ENCODE measurements at places on chromosomes 2 and 18.

- DNase-seq, result no peak
Measured at GRCh38 chr2:6995391-6996097, 78.3 kb downstream of the RNF144A start.

DNA sequence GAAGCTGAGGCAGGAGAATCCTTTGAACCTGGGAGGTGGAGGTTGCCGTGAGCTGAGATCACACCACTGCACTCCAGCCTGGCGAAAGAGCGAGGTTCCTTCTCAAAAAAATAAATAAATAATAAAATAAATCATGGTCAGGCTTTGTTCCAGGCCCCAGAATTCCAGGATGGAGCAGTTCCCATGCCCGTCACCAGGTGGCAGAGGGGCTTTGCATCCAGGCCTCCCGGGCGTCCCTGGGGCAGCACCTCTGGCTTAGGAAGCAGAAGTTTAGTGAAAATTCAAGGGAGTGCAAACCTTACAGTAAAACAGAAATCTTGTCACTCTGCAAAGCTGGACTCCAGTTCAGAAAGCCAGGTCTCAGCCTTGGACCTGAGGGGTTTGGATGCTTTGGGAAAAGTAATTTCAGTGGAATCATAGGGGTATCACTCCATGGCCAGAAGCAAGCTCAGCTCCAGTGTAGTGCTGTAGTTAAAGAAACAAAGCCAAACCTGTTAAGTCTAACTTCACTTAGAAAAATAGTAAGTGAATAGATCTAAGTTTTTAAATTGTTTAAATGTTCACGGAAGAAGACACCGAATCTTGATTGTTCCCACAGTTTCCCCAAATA is 512.7 kb downstream of the CMPK2 start:
- DNase-seq, result peak; percentile 18

DNA sequence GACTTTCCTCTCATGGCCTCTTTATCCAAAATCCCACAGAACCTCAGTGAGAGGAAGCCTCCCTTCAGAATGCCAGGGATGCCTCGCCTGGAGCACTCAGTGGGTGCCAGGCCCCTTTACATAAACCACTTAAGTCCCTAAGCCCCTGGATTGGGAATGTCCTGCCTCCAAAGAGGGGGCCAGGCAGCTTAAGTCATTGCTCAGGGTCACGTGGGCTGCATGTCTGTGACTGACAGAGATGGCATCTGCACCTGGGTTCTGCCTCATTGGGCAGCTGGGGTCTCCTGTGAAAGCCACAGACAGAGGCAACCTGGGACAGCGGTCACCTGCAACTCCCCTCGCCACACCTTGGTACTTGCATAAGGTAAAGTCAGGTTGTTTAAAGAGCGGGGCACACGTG is 93.5 kb downstream of the MYT1L start:
- no peak for DNase-seq

- no peak for DNase-seq
Measured at GRCh38 chr2:289362-290089, 1.6 kb upstream of the ALKAL2 start.

DNA sequence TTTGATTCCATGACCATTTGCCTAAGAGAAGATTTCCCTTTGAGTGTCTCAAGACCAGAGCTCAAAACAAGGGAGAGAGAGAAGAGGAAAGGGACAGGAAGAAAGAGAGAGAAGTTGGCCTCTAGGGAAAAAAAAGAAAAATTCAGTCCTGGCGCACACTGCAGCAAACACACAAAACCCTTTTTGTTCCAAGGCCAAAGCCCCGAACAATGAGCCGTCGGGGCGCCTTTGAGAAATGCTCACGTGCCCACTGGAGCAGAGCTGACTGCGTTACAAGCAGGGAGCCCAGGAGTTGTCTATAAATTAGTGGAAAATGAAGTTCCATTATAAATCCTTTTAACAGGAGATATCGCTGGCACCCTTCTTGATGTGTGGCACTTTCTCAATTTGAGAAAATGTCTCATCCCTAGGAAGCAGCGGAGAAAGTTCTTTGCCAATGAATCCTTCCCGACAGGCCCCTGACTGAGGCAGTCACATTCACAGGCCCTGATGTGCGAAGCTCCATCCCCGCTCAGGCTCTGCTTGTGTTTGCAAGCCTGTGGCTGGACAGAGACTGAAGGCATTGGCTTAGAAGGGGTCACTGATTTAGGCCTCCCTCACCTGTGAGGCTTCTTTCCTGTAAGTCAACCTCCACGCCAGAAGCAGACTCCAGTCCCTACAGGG is 32.1 kb upstream of the NCKAP5 start:
- DNase-seq, result no peak

DNA sequence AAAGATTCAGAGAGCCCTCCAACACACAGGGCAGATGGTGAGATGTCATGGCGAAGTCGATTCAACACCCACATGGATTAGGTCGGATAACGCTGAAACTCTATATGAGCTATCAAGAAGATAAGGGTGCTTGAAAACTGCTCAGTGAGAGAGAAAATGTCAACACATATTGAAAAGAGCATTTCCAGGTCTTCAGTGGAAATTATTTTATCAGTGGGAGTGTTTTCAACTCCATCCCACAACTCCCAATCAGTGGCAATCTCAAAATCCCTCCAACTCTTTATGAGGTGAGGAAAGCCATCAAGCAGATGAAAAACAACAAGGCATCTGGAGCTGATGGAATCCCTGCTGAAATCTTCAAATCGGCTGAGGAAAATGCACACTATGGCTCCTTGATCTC is 104.5 kb upstream of the KLHL14 start:
- no peak for DNase-seq

DNA sequence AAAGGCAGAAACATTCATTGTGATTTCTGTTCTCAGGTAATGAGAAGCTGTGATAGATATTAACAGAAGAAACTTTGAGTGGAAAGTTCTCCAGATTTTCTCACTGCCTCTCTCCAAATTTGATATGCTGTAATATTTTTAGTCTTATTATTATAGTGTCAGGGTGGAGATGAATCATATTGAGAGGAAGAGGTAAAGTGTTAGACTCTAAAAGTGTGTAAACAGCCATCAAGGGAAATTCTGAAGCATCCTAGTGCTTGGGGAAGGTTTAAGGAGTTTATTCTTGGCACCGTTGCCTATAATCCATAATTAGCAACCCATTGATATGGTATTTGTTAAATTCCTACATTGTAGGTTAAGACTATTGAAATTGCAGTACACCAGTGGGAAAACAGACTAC is 104.7 kb upstream of the NABP1 start:
- DNase-seq, result no peak

GRCh38 chr2:64291181-64291580 is 147.0 kb upstream of the PELI1 start:
- DNase-seq, result no peak

GRCh38 chr18:28890791-28891190 is 713.9 kb upstream of the CDH2 start:
- no peak for DNase-seq

DNA sequence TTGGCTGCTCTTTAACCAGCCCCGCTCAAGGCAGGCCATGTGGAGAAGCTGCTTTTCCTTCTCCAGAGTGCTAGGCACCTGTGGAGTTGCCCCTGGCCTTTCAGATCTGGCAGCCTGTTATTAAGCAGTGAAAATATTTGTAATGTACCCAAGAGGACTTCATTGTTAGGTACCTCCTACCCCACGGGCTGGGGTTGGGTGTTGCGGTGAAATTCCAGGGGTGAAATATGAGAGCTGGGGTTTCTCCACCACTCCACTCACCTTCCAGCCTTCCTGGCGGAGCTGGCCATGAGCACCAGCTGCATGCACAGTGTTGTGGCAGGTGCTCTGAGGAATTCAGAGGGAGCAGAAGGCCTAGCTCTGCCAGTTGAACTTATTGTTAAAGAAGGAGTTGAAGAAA is 39.1 kb downstream of the NTSR2 start:
- DNase-seq, result no peak

DNA sequence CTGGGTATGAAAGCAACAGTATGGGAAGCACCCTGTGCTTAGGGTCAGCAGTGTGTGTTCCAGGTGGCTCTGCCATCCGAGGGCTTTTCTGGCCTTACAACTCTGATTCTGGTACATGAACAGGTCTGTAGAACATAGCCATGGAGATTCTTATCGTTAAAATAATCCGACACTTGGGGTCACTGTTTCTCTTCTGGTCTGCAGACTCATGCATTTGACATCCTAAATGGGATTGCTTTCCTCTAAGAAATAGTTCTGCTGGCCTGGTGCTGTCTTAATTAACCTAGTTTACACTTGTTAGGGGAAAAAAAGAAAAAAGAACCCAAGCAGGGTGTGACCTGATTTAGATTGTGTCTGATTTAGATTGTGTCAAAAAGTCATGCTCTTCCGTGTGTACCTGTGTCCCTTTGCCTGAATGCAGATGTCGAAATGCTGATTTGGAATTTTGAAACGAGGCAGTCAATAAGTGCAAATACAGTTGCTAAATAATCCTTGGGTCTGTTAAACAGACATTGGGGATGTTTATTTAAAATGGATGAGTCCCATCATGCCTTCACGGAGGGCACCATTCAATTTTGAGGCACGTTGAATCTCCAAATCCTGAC is 59.6 kb downstream of the TRPM8 start:
- peak; percentile 47 for DNase-seq

- DNase-seq, result no peak
Measured at GRCh38 chr2:78676921-78677696, 348.4 kb upstream of the REG3G start.

DNA sequence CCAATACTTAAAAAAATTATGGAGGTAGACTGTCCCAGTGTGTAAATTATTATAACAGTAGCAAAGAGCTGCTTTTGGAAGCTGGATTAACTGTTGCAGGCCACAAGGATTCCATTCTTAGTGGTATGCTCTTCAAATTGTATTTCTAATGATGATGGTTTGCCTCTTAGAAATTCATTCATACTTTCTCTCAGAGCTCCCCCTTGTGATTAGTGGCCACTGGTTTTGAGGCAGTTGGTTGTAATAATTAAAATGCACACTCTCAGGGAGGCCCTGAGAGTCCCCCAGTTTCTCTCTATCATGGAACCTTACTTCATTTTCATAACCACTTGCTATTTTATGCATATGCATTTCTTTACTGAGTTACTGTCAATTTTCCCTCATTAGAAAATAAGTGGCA is 122.5 kb downstream of the PLA2R1 start:
- DNase-seq, result no peak

- no peak for DNase-seq
Measured at GRCh38 chr2:231422056-231422455, 26.5 kb downstream of the B3GNT7 start.

DNA sequence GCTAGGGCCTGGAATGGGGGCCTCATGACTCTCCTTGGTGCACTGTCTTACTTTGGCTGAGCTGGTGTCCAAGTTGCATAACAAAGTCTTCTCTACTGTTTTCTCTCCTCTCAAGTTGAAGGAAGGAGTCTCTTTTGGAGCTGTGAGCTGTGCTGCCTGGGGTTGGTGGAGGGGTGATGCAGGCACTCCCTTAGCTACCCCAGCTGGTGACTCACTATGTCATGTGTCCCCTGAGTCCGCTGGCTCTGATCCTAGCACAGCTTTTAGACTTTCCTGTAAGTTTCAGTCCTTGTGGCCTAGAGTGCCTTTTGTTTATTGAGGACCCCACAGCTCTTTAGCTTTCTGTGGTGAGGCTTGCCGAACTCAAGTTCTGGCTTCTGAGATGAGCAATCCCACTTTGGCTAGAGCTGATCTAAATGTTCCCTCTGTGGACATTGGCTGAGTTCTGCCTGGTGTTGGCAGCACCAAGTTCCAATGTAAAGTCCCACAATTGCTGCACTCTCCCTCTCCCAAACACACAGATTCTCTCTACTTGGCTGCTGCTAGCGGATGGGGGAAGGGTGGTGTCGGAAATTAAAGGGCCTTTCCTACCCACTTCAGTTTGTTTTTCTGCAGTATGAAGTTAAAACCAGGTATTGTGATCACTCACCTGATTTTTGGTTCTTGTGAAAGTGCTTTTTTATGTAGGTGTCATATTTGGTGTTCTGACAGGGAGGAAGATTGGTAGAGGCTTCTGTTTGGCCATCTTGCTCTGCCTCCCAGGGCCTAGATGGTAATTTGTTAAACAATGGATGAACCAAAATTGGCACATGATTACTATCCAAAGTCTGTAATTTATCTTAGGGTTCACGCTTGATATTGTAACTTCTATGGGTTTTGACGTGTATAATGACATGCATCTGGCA is 83.2 kb downstream of the COMMD1 start:
- DNase-seq, result no peak

GRCh38 chr2:216665242-216665641 is 30.1 kb downstream of the IGFBP5 start:
- no peak for DNase-seq

- peak; percentile 7 for DNase-seq
Measured at GRCh38 chr18:44609181-44609941, 71.3 kb upstream of the SETBP1 start.

GRCh38 chr2:216559625-216560156 is 61.0 kb downstream of the RPL37A start:
- no peak for DNase-seq

DNA sequence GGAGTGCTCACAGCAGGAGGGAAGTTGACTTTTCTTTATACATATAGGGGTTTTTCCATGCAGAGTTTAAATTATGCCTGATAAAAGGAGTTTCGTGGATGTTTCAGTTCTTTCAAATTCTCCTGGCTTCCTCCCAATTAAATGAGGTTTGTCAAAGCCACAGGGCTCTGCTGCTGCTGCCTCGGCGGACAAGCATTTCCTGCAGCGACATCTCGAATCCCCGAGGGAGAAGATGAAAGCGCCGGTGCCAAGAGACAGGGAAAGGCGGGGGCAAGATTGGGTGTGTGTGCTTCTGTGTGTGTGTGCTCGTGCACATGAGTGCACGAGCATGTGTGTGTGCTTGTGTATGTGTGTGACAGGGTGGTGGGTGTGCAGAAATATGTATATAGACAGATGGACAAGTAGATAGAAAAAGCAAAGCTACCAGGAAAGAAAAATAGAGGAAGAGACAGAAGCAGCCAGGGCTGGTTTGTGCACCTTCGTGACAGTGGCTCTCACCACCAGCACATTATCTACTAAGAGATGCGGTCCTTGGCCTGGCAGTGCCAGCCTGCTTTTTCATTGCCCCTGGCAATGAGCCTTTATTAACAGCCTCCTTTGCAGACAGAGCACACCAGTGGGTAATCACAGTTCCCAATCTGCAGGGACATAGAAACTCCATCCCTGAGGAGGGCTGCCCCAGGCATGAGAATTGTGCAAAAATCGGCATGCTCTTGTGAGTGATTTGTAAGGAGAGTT is 76.2 kb downstream of the CDK15 start:
- DNase-seq, result no peak

GRCh38 chr2:9313443-9313842 is 106.8 kb downstream of the ASAP2 start:
- no peak for DNase-seq

Data from right renal pelvis (tissue), 4 donors.